ENCODE measurements at places on chromosomes 3 and 15. TPM values are rescaled to one million over a fixed set of nuclear protein-coding genes. Genes with fewer than 3 reads are reported as not detected.
A peak's percentile ranks its signal among the peaks of the same experiment; 100 is the strongest.

GRCh38 chr3:98109807-98110549 lies 20.5 kb upstream of the OR5H1 start:
- H3K4me3 ChIP-seq, result no peak overlapping the region
- H3K27ac ChIP-seq, result no peak overlapping the region
- H3K4me1 ChIP-seq, result no peaks in the 10 kb centered on the region
- DNase-seq, result no peak
- no peaks in the 10 kb centered on the region for H3K36me3 ChIP-seq
- H3K27me3 ChIP-seq, result no peaks in the 10 kb centered on the region

GRCh38 chr15:74301583-74302361 lies 65.6 kb downstream of the CCDC33 start:
- no peaks in the 10 kb centered on the region for H3K4me1 ChIP-seq
- no peak overlapping the region for H3K27ac ChIP-seq
- H3K4me3 ChIP-seq, result no peak overlapping the region
- H3K27me3 ChIP-seq, result peaks cover 32% of the 10 kb centered on the region

- no peaks in the 10 kb centered on the region for H3K36me3 ChIP-seq
- DNase-seq, result no peak
- H3K4me3 ChIP-seq, result no peak overlapping the region
- H3K27me3 ChIP-seq, result no peaks in the 10 kb centered on the region
- no peak overlapping the region for H3K27ac ChIP-seq
- no peaks in the 10 kb centered on the region for H3K4me1 ChIP-seq
Measured at GRCh38 chr3:41638381-41638780, 323.5 kb downstream of the ULK4 start.

GRCh38 chr3:156681002-156681401 lies 6.6 kb downstream of the TIPARP start:
- H3K36me3 ChIP-seq, result peaks cover 32% of the 10 kb centered on the region
- DNase-seq, result no peak
- no peaks in the 10 kb centered on the region for H3K27me3 ChIP-seq
- H3K27ac ChIP-seq, result no peak overlapping the region
- H3K4me3 ChIP-seq, result no peak overlapping the region
- peaks cover 67% of the 10 kb centered on the region for H3K4me1 ChIP-seq

Gene FEZF2
- not detected for total RNA-seq

Gene CCR3
- total RNA-seq, result not detected

- no peaks in the 10 kb centered on the region for H3K4me1 ChIP-seq
- DNase-seq, result no peak
- no peak overlapping the region for H3K4me3 ChIP-seq
- H3K27ac ChIP-seq, result no peak overlapping the region
- peaks cover 13% of the 10 kb centered on the region for H3K27me3 ChIP-seq
- no peaks in the 10 kb centered on the region for H3K36me3 ChIP-seq
Measured at GRCh38 chr3:124384527-124384926, 345.7 kb upstream of the UMPS start.

DNA sequence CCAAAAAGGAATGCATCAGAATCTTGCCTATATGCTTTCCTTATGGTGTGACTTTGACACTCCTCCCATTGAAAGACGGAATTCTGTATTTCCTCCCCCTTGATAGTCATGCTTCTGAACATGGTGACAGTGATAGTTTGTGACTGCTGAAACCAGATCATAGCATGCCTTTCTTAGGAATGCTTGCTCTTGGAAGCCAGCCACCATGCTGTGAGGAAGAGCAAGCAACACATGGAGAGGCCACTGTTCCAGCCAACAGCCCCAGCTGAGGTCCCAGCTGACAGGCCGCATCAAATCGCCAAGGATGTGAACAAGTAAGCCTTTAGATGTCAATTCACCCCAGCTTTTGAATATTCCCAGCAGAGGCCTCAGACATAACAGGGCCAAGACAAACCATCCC lies 100.1 kb downstream of the IGF2BP2 start:
- no peak for DNase-seq
- no peaks in the 10 kb centered on the region for H3K27me3 ChIP-seq
- no peak overlapping the region for H3K4me3 ChIP-seq
- H3K4me1 ChIP-seq, result no peaks in the 10 kb centered on the region
- H3K36me3 ChIP-seq, result no peaks in the 10 kb centered on the region
- no peak overlapping the region for H3K27ac ChIP-seq

DNA sequence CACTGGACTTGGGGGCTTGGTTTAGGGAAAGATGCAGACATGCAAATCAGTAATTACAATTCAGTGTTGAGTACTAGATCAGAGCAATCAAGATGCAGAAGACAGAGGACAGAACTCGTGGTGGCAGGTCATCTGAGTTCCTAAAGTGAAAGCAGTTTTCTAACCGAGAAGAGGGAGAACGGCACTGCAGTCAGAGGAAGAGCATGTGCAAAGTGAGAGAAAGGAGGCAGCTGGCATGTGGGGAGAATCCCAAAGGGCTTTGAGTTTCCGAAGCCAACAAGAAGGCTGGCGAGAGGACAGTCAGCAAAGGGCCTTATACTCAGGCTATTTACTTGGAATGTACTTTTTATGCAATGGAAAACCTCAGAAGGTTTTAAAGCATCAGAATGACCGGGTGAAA lies 87.0 kb downstream of the ANP32A start:
- no peaks in the 10 kb centered on the region for H3K36me3 ChIP-seq
- peaks cover 2% of the 10 kb centered on the region for H3K4me1 ChIP-seq
- H3K4me3 ChIP-seq, result no peak overlapping the region
- DNase-seq, result no peak

DNA sequence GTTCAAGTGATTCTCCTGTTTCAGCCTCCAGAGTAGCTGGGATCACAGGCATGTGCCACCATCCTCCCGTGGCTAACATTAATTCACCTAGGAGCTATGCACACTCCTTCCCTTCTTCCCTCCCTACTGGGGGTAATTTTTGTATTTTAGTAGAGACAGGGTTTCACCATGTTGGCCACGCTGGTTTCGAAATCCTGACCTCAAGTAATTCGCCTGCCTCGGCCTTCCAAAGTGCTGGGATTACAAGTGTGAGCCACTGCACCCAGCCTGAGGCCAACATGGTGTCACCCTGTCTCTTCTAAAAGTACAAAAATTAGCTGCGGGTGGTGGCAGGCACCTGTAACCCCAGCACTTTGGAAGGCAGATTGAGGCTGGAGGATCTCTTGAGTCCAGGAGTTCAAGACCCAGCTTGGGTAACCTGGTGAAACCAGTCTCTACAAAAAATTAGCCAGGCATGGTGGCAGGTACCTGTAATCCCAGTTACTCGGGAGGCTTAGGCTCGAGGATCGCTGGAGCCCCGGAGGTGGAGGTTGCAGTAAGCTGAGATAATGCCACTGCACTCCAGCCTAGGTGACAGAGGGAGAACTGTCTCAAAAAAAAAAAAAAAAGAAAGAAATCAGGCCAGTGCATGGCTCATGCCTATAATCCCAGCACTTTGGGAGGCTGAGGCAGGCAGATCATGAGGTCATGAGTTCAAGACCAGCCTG lies 6.1 kb downstream of the RNU5B-1 start:
- H3K4me1 ChIP-seq, result peaks cover 6% of the 10 kb centered on the region
- no peaks in the 10 kb centered on the region for H3K36me3 ChIP-seq
- H3K27me3 ChIP-seq, result no peaks in the 10 kb centered on the region
- no peak overlapping the region for H3K4me3 ChIP-seq
- no peak for DNase-seq

Gene ERICH6
- not detected for total RNA-seq

DNA sequence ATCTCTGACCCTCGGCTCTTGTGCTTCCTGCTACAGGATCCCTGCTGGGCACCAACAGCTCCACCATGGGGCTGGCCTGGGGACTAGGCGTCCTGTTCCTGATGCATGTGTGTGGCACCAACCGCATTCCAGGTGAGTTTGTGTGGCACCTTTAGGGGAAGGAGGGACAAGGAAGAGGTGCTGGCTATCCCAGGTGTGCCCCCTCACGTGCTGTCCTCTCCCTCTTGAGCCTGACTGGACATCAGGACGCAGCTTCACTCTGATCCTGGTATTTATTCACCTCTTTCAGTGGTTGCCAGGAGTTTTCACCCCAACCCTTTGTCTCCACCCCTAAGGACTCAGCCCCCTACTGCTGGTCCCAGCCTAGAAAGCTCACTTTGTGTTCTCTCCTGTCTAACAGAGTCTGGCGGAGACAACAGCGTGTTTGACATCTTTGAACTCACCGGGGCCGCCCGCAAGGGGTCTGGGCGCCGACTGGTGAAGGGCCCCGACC lies 960 bp downstream of the THBS1 start:
- peak overlapping the region; percentile 4 for H3K4me3 ChIP-seq
- no peak overlapping the region for H3K27ac ChIP-seq

DNA sequence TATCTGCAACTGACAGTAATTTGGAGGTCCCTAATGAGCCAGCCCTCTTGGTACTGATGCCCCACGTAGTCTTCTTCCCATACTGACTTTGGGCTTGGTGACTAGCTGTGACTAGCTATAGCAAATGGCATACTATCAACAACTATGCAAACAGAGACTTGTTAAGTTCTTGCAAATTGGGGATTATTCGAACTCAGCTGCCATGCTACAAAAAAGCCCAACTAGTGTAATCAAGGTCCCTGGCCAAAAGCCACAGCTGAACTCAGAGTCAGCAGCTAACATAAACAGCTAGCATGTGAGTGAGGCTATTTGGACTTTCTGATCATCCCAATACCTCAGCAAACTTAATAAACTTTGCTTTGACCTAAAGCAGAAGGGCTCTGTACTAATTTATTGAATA lies 121.2 kb upstream of the PLXND1 start:
- H3K4me3 ChIP-seq, result no peak overlapping the region
- H3K36me3 ChIP-seq, result no peaks in the 10 kb centered on the region
- DNase-seq, result no peak
- H3K4me1 ChIP-seq, result peaks cover 2% of the 10 kb centered on the region
- H3K27ac ChIP-seq, result no peak overlapping the region

Gene EPHA6
- not detected for total RNA-seq

- peak overlapping the region; percentile 87 for H3K27ac ChIP-seq
- peaks cover 71% of the 10 kb centered on the region for H3K4me1 ChIP-seq
- peak overlapping the region; percentile 53 for H3K4me3 ChIP-seq
- peaks cover 3% of the 10 kb centered on the region for H3K36me3 ChIP-seq
- no peaks in the 10 kb centered on the region for H3K27me3 ChIP-seq
- peak; percentile 37 for DNase-seq
Measured at GRCh38 chr15:74402337-74402841, 31.4 kb downstream of the SEMA7A start.

DNA sequence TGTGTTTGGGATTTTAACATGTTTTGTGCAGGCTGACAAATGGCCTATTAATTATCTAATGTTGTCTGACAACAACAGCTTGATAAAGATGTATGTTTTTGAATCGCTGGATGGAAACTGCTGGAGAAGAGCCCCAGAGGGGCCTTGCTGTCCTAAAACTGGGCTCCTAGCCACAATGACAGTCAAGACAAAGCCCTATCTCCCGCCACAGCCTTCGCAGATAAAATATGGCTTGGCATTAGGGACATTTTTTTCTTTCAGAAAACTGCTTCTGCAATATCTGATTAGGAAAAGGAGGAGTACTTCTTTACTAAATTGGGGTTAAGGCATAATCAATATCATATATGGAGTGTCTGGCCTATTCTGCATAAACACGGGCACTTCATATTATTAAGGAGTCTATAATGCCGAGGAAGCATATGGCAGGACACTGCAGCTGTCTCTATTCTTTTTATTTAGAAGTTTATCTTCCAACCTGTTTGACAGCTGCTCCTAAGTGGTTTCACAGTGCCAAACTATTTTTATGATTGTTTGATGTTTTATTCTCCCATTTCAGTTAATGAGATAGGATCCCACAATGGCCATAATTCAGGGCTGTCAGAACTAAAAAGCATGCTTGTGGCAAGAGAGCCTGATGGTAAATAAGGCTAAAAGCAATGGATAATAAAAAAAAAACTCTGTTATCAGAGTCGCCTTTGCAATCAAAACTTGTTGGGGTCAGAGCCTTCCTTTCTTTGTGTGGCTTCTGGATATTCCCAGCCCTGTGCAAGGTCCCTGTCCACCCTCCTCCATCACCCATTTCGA lies 210.1 kb downstream of the MECOM start:
- no peaks in the 10 kb centered on the region for H3K4me1 ChIP-seq
- H3K27me3 ChIP-seq, result peaks cover 2% of the 10 kb centered on the region
- no peaks in the 10 kb centered on the region for H3K36me3 ChIP-seq
- H3K27ac ChIP-seq, result no peak overlapping the region

DNA sequence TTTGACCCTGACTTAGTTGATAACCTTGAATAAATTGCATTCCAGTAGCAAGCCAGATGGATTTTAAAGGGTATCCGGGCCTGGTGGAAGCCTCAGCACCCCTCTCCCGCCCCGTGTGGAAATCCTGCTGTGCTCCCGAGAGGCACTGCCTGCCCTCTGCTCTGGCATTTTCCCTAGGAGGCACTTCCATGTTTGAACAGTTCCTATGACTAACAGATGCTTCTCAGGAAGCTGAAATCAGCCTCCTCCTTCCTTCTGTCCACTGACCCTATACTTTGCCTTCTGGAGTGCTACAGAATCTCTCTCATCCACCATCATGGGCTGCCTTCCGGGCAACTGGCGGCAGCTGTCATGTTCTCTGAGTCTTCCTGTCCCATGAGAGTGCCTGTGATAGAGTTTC lies 90.8 kb downstream of the GABRG3 start:
- H3K27me3 ChIP-seq, result no peaks in the 10 kb centered on the region
- H3K4me1 ChIP-seq, result no peaks in the 10 kb centered on the region
- no peak for DNase-seq
- H3K36me3 ChIP-seq, result no peaks in the 10 kb centered on the region
- H3K4me3 ChIP-seq, result no peak overlapping the region

DNA sequence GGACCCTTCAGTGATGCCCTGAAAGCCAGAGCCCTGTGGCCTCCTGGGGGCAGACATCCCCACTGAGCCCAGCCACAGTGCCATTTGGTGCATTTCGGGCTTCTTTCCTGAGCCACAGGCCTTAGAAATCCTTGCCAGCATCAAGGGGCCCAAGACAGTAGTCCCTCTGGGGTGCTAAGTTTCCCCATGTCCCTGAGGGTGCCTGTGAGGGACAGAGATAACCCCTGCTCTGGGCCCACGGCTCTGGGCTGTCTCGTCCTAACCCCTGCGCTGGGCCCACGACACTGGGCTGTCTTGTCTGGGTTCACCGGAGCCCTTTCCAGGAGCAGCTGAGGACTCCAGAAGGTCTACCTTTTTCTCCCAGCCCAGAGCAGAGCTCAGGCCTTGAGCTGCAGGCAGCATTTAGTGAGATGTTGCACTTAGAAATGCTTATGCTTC lies 45.1 kb upstream of the FGD5 start:
- H3K4me3 ChIP-seq, result no peak overlapping the region
- DNase-seq, result no peak
- no peak overlapping the region for H3K27ac ChIP-seq
- no peaks in the 10 kb centered on the region for H3K4me1 ChIP-seq
- no peaks in the 10 kb centered on the region for H3K27me3 ChIP-seq

Gene ITIH1
- not detected for total RNA-seq

Gene FRMD5
- 0.37 TPM for total RNA-seq

- no peak for DNase-seq
- H3K4me3 ChIP-seq, result no peak overlapping the region
- H3K27me3 ChIP-seq, result no peaks in the 10 kb centered on the region
- H3K4me1 ChIP-seq, result peaks cover 3% of the 10 kb centered on the region
- H3K27ac ChIP-seq, result no peak overlapping the region
Measured at GRCh38 chr3:69119681-69120080, 2.7 kb downstream of the LMOD3 start.

GRCh38 chr3:5221701-5222100 lies 34.2 kb downstream of the EDEM1 start:
- no peak for DNase-seq
- H3K4me1 ChIP-seq, result peaks cover 9% of the 10 kb centered on the region
- H3K27me3 ChIP-seq, result no peaks in the 10 kb centered on the region

Gene IMPG2
- total RNA-seq, result 0.07 TPM

Gene STRIT1
- not detected for total RNA-seq

- DNase-seq, result no peak
- H3K27ac ChIP-seq, result no peak overlapping the region
- peaks cover 3% of the 10 kb centered on the region for H3K27me3 ChIP-seq
- H3K4me1 ChIP-seq, result no peaks in the 10 kb centered on the region
- no peaks in the 10 kb centered on the region for H3K36me3 ChIP-seq
Measured at GRCh38 chr3:45198264-45199260, 27.5 kb downstream of the TMEM158 start.

Gene P3H2
- not detected for total RNA-seq

All from activated naive CD4-positive, alpha-beta T cell treated with anti-CD3 and anti-CD28 coated beads for 36 hours (primary cell).